Activated naive CD8-positive, alpha-beta T cell treated with anti-CD3 and anti-CD28 coated beads for 36 hours (primary cell): ENCODE measurements at places on chromosomes 5 and 9. TPM values are rescaled to one million over a fixed set of nuclear protein-coding genes. Genes with fewer than 3 reads are reported as not detected.

SPATA9 gene
- total RNA-seq: not detected

STPG3 gene
- not detected for total RNA-seq

SPINK7 gene
- total RNA-seq: not detected

ANKS6 gene
- total RNA-seq: 21.8 TPM

HMMR gene
- total RNA-seq: 88.6 TPM

C5orf58 gene
- total RNA-seq: not detected

PSMB7 gene
- total RNA-seq: 199 TPM

HSD17B3 gene
- not detected for total RNA-seq

FRMD3 gene
- total RNA-seq: 0.80 TPM

SV2C gene
- not detected for total RNA-seq

TNC gene
- 0.90 TPM for total RNA-seq

SHISAL2B gene
- total RNA-seq: not detected

ARHGEF39 gene
- total RNA-seq: 17.2 TPM

SYK gene
- total RNA-seq: 0.48 TPM

SLC27A6 gene
- not detected for total RNA-seq

SOHLH1 gene
- not detected for total RNA-seq

SMIM33 gene
- 0.16 TPM for total RNA-seq

SLC45A2 gene
- not detected for total RNA-seq

PCDHB13 gene
- total RNA-seq: not detected

STK32A gene
- not detected for total RNA-seq

SLCO4C1 gene
- total RNA-seq: 0.24 TPM

IFNA2 gene
- total RNA-seq: not detected
